Stimulated activated naive CD4-positive, alpha-beta T cell (primary cell): ENCODE measurements at places on chromosomes 2 and 18.

GRCh38 chr18:23627321-23627720, 35.4 kb downstream of the ANKRD29 start:
- DNase-seq = no peak

DNA sequence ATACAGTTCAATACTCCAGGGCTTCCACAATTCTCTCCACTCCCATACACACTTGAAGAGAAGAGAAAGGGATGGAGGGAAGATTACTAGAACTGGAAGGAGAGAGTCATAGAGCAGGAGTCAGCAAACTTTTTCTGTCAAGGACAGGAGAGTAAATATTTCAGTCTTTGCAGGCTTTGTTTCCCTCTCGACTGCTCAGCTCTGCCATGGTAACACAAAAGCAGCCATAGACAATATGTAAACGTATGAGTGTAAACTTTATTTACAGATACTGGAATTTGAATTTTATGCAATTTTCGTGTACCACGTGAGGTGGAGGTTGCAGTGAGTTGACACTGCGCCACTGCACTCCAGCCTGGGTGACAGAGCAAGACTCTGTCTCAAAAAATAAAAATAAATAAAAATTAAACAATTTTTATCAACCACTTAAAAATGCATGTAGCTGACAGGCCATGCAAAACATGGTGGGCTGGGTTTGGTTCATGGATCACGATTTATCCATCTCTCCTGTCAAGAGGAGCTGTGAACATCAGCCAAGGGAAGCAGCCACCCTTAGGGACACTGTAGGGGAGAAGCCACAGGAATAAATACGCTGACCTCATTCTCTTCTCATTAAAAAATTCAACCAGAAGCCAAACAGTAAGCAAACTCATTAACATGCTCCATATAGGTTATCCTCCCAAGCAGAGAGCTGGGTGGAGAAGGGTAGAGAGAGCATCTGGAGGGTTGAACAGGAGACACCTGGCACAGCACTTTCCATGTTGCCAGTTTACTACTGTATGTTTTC, 266.4 kb upstream of the FN1 start:
- DNase-seq = no peak

- DNase-seq = no peak
These were observed 243.8 kb downstream of the TSN start for GRCh38 chr2:121999264-121999663.

- no peak for DNase-seq
These were observed 253.6 kb downstream of the EPHA4 start for GRCh38 chr2:221318376-221319130.

GRCh38 chr2:200353874-200354273, 47.4 kb downstream of the SPATS2L start:
- DNase-seq = no peak

GRCh38 chr2:219916726-219917440, 289.5 kb downstream of the SLC4A3 start:
- no peak for DNase-seq

DNA sequence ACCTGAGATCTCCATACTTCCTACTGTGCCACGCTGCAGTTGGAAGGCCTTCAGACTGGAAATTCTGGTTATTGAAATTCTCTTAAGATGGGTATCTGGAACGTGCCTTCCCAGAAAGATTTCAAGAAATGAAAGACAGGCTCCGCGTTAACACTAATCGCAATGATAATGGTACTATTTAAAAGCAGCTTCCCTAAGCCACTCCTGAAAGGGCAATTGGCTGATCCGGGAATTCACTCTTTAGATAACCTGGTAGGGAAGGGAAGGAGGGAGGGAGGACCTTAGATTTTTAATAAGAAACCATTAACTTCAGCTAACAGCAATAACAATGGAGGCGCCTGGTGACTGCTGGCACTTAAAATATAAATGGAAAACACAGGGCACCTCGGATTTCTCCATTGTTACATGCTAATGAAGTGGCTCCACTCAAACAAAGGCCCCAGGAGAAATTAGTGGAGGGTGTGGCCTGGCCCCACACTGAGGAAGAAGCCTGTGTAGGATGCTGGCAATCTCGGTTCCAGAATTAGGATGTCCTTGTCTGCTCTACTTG, 22.5 kb upstream of the MTA3 start:
- DNase-seq = no peak

DNA sequence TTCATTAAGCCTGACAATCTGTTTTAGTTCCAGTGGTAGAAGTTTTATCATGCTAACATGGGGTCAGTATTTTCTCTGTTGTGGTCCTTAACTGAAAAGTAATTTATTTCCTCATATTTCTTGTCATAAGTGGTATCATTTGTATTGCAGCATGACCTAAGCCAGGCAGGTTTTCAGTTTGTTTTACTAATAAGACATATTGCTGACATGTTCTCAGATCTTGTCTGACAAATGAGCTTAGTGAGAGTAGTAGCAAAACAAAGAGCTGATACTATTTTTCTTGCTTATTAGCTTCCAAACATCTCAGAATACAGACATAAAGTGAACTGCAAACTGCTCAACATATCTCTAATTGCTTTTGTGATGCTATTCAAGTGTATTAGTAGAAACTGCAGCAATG, 293.6 kb downstream of the DSEL start:
- DNase-seq = no peak

- DNase-seq = peak; percentile 40
These were observed 81.5 kb downstream of the PRPF40A start for GRCh38 chr2:152635635-152636298.

- no peak for DNase-seq
These were observed 22.0 kb downstream of the KATNAL2 start for GRCh38 chr18:46939337-46939963.

DNA sequence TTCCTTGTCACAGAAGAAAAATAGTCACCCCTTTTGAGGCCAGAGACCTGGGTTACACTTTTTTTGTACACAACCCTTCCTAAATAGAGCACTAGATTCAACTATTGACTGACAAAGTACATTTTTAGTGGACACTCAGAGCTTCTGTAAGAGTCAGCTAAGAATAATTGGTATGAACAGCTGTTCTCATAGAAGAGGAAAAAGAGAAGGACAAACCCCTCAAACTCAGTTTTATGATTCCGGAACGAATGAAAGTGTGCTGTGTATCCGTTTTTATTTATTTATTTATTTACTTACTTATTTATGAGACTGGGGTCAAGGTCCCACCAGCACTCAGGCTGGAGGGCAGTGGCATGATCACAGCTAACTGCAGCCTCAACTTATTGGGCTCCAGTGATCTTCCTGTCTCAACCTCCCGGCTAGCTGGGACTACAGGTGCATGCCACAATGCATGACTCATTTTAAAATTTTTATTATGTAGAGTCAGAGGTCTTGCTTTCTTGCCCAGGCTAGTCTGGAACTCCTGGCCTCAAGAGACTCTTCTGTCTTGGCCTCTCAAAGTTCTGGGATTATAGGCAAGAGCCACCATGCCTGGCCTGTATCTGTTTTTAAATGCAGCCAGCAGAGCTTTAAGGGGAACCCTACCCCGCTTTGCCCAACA, 36.0 kb upstream of the FZD5 start:
- DNase-seq = no peak

DNA sequence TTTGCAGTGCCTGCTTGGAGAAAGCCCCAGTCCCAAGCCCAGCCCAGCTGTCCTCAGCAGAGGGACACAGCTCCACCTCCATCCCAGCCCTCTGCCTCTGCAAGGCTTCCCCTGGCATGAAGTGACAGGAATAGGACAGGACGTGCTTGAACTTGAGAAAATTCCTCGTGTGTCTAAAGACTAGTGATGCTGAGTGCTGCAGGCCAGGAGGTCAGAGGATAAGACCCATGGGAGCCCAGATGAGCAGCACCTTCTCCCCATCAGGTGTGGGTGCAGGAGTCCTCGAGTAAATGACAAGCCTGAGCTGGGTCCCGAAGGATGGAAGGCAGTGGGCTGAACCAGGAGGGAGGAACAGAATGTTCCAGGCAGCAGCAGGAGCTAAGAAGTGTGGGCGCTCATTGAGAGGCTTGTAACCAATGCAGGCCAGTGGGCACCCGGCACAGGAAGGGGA, 67.8 kb upstream of the UXS1 start:
- DNase-seq = no peak

DNA sequence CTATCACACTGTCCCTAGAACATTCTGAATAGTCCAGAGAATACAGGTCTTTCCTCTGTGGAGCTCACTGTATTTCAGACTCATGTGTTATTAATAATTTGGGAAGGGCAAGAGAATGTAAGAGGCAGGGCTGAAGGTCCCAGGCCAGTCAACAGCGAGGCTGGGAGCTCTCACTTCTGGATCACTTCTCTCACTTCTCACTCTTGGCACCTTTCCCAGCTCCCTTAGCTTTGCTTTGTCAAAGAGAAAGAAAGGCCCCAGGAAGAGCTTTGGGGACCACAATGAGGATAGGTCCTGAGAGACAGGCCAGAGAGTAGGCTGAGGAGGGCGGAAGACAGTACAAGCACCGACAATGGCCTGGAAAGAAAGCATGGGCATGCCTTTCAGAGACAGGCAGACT, 11.2 kb downstream of the EFR3B start:
- DNase-seq = no peak

GRCh38 chr2:198054299-198054698, 249.9 kb downstream of the PLCL1 start:
- peak; percentile 23 for DNase-seq

DNA sequence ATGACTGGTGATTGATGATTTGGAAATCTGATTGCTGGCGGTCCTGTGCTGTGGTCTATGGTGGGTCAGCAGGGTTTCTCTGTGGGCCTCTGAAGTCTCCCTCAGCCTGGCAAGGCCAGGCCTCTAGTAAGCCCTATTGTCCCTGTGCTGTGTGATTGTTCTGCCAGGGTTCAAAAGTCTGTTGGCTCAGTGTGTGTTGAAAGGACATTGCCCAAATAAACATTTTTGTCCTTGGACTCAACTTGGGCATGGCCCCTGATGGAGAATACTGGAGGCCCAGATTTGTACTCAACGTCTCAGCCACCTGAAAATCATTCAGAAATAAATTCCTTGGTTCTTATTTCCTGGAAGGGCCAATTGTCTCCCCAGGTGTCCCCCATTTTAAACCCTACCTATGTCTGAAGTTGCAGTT, 74.4 kb downstream of the MAP4K4 start:
- no peak for DNase-seq

GRCh38 chr2:24493713-24494112, 2.7 kb downstream of the NCOA1 start:
- no peak for DNase-seq
